GM13976 (cell line): ENCODE measurements at places on chromosomes 1 and 21.

- no peak for DNase-seq
Observed at GRCh38 chr1:29696656-29697390, 460.5 kb downstream of the PTPRU start.

- no peak for DNase-seq
Observed at GRCh38 chr1:63987014-63987627, 213.3 kb downstream of the ROR1 start.

DNA sequence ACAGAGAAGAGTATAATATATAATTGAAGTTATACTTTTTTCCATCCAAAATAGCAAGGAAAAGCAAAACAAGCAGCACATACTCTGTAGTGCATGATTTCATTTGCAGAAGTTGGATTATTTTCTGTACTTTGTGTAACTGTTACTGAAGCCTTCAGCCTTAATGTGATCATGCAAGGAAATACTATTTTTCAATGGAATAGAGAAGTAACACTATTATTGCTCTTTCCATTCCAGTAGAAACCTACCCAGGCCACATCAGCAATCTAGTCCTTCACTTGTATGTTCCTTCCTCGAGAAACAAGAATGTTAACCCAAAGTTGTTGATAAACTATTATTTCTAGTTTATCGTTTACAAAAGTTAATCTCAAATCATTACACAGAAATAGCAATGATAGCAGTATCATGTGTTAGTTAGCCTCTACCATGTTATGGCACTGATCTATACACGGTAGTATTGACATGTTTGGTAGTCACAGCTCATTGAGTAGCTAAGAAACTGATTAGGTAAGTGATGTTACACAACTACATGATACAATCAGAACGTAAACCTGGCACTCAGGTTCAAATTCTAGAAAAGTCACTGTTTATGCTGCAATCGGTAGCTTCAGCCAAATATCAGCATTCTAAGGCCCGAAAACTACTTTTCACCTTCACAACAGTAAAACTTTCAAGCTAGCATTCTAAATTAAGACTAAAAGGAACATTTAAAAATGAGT is 37.6 kb upstream of the CHRM3 start:
- no peak for DNase-seq

- no peak for DNase-seq
Observed at GRCh38 chr1:100624886-100625610, 87.1 kb downstream of the GPR88 start.

- DNase-seq, result no peak
Observed at GRCh38 chr1:172142324-172142723, 278.2 kb upstream of the C1orf105 start.

- no peak for DNase-seq
Observed at GRCh38 chr1:68301471-68302001, 69.2 kb upstream of the WLS start.

DNA sequence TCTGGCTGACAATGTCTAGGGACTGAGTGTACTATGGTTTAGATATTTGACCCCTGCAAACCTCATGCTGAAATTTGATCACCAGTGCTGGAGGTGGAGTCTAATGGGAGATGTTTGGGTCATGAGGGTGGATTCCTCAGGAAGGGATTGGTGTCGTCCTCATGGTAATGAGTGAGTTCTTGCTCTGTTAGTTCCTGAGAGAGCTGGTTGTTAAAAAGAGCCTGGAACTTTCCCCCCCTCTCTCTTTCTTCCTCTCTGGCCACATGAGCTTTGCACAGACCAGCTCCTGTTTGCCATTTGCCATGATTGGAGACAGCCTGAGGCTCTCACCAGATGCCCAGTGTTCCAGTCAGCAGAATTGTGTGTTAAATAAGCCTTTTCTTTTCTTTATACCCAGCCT is 36.6 kb upstream of the CNIH3 start:
- no peak for DNase-seq

DNA sequence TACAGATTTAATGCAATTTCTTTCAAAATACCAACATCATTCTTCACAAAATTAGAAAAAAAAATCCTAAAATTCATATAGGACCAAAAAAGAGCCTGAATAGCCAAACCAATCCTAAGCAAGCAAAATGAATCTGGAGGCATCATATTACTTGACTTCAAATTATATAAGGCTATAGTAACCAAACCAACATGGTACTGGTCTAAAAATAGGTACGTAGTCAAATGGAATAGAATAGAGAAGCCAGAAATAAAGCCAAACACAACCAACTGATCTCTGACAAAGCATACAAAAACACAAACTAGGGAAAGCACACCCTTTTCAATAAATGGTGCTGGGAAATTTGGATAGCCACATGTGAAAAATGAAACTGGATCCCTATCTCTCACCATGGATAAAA is 112.3 kb upstream of the TSPAN2 start:
- DNase-seq, result no peak

DNA sequence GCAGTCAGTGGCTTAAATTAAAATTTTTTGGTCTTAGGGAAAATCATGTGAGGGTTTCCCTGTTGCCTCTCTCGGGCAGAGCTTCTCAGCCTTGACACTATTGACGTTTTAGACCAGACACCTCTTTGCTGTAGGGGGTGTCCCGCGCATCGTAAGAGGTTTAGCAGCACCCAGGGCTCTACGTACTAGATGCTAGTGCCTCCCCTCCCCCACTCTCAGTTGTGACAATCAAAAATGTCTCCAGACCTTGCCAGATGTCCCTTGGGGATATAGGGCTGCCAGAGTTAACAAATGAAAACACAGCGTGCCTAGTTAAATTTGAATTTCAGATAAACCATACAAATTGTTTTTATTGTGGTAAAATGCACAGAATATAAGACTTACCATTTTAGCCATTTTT is 293.3 kb downstream of the DISC1 start:
- DNase-seq, result no peak

GRCh38 chr1:115241309-115241708 is 96.7 kb downstream of the NGF start:
- DNase-seq, result no peak

DNA sequence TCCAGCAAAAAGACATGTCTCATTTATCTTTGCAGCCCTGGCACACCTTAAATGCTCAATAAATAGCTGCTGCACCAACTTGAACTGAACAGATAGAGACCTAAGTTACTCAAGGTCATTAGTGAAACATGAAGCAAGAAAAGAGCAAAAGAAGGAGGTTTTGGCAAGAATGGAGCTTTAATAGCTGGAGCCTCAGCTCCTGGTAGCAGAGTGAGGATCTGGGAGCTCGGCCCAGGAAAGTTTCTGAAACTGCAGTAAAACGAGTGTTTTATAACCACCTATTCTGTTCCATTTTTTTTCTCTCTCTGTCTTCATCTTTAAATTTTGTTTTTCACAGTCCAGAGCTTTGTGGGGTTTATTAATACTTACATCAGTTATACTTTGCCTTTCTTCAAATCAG is 207.5 kb downstream of the SETD4 start:
- DNase-seq, result no peak

GRCh38 chr1:96090134-96090533 is 631.5 kb upstream of the PTBP2 start:
- DNase-seq, result no peak

DNA sequence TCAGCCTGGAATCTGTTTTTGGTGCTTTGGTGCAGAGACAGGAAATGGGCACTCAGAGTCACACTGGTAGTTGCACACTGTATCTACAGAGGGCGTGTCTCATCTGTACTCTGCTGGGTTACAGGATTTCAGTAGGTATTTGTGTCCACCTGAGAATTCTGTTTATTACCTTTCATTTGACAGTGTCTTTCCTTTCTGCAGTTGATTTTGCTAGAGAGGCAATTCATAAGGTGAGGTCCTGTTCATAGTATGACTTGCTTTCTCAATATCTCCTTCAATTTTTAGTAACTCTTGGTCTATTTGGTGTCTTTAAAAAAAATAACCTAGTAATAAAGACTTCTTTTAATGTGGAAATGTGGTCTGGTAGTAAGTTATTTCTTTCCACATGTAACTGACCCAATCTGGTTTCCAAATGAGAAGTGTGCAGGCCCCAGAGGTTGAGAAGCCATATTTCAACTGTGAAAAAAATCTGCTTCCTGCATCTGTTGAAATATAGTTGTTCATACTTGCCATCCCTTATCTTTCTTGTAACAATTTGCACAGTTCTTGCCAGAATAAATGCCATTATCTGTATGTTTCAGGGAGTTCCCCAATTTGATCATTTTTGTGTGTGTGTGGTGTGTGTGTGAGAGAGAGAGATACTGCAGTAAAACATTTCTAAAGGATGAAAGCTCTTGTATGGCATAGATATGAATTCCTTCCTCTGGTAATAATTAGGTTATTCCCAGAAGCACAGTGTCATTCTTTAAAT is 78.4 kb upstream of the DNAJC6 start:
- DNase-seq, result no peak

DNA sequence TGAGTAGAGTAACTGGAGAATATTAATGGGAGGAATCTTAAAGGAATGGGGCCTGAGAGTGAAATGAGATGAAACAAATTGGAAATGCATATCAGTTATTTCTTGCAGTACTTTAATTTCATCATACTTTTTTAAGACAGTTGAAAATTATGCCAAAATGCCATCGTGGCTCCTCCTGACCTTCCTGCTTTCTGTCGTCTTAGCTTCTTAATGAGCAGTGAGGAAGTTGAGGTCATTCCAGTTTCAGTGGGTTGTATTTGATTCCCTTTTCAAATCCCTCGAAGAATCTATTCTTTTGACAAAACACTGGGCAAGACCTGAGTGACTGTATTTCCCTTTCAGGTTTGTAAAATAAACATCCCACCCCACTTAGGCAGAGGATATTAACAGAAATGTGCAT is 134.9 kb upstream of the MAP1LC3C start:
- no peak for DNase-seq

- no peak for DNase-seq
Observed at GRCh38 chr1:155884982-155885381, 25.6 kb downstream of the SYT11 start.

- DNase-seq, result no peak
Observed at GRCh38 chr1:3359756-3360440, 94.6 kb upstream of the ARHGEF16 start.

DNA sequence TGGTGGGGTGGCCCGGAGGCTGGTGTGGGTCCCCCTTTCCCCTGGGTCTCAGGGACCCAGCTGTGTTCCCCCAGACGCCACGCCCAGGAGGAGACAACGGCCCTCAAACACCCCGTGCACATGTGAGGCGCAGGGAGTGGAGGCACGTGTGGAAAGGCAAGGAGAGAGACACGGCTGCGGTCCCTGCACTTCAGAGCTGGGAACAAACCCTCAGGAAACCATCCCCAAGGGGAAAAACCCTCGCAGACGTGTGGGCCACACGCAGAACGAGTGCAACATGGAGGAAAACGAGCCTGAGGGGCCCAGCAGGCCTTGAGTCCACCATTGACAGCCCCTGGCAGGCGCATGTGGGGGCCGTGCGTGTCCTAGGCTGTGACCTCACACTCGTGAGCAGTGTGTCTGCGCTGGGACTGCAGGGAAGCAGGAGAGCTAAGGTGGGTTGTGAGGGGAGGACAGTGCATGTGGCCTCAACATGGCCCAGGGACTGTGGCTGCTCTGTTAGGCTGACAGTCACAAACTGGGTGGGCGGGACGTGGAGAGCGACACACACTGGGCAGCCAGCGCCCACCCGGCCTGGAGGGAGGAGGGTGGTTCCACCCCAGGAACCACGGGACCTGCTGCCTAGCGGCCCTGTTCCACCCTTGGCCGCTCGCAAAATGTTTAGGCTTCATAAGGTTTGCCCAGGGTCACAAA is 20.0 kb downstream of the ITGB2 start:
- DNase-seq, result no peak
